ENCODE measurements at places on chromosomes 4 and X. TPM values are rescaled to one million over a fixed set of nuclear protein-coding genes. Genes with fewer than 3 reads are reported as not detected.
A peak's percentile ranks its signal among the peaks of the same experiment; 100 is the strongest.

The PSAPL1 gene
- polyA plus RNA-seq = not detected

The FAM47E gene
- 11.1 TPM for polyA plus RNA-seq

The MAGEB10 gene
- polyA plus RNA-seq = not detected

The PCSK1N gene
- polyA plus RNA-seq = 4.4 TPM

The TMSB15B gene
- 23.9 TPM for polyA plus RNA-seq

DNA sequence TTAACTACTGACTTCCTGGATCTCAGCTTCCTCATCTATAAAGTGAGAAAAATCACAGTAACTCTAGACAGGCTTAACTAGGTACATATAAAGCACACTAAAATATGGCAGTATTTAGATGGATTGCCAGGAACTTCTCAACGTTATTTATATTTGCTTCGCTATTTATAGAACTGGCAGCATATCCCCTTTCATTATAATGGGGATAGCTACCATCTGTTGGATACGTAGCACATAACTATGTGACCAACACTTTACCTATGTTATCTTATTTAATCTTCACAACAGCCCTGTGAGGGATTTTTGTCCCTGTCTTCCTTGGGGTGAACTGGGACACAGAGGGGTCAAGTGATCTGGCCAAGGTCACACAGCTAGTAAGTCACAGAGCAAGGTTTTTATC is 64.6 kb downstream of the ENPEP start:
- peak; percentile 14 for DNase-seq

GRCh38 chrX:17053502-17053901 is 107.0 kb downstream of the REPS2 start:
- no peak for DNase-seq

DNA sequence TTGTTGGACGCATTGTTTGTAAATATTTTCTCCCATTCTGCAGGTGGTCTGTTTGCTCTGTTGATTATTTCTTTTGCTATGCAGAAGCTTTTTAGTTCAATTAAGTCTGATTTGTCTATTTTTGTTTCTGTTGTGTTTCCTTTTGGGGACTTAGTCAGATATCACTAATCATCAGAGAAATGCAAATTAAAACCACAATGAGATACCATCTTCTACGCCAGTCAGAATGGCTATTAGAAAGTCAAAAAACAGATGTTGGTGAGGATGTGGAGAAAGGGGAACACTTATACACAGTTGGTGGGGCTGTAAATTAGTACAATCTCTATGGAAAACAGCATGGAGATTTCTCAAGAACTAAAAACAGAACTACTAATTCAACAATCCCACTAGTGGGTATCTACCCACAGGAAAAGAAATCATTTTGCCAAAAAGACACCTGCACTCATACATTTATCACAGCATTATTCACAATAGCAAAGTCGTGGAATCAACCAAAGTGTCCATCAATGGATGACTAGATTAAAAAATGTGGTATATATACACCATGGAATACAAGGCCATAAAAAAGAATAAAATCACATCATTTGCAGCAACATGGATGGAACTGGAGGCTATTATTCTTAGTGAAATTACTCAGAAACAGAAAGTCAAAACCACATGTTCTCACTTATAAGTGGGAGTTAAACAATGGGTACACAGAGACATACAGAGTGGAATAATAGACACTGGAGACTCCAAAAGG is 8.1 kb downstream of the COQ2 start:
- no peak for DNase-seq

GRCh38 chrX:115503099-115503498 is 57.9 kb upstream of the PLS3 start:
- DNase-seq = no peak

- no peak for DNase-seq
These were observed 57.6 kb downstream of the SHISA3 start for GRCh38 chr4:42454755-42455420.

GRCh38 chr4:182286035-182286434 is 42.8 kb downstream of the TENM3 start:
- DNase-seq = no peak

- DNase-seq = no peak
These were observed 29.9 kb upstream of the PJA1 start for GRCh38 chrX:69195192-69195591.

GRCh38 chrX:75149654-75150053 is 6.4 kb downstream of the ABCB7 start:
- no peak for DNase-seq

- DNase-seq = no peak
These were observed 165.8 kb upstream of the CYSLTR1 start for GRCh38 chrX:78493180-78493579.

DNA sequence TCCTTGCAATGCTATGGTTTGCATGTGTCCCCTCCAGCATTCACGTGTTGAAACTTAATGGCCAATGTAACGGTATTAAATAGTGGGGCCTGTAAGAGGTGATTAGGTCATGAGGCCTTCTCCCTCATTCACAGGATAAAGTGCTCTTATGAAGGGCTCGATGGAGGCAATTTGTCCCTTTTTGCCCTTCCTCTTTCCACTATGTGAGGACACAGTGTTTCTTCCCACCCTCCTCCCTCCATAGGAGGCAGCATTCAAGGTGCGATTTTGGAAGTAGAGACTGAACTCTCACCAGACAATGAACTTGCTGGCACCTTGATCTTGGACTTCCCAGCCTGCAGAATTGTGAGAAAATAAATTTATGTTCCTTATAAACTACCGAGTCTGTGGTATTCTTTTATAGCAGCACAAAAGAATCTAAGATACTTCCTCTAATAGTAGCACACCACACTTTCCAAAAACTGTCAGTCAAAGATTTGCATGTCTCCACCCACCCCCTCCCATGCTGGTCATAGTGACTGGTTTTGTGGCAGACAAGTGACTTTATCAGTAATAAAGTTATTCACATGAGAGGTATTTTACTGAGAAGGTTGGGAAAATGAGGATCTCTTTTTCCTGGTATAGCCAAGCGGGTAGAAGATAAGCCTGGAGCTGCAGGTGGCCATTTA is 113.5 kb upstream of the TTC29 start:
- DNase-seq = no peak

- no peak for DNase-seq
These were observed 126.9 kb upstream of the VEGFC start for GRCh38 chr4:176919631-176920030.

DNA sequence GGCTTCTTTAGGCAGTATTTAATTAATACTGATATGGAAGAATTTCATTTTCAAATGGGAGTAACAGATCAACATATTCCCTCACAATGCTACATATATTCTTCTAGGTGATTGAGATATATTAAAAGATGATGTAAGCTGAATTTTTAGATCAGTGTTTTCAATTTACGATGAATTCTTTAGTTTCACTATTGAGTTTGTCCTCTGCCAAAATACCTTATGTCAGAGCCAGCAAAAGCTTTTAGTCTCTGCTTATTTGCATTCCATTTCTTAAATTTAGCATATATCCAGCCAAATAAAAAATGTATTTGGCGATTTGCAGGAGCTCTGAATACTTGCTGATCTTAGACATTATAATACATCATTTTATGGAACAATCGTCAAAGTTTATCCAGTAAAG is 144.3 kb downstream of the MOSPD2 start:
- DNase-seq = no peak

DNA sequence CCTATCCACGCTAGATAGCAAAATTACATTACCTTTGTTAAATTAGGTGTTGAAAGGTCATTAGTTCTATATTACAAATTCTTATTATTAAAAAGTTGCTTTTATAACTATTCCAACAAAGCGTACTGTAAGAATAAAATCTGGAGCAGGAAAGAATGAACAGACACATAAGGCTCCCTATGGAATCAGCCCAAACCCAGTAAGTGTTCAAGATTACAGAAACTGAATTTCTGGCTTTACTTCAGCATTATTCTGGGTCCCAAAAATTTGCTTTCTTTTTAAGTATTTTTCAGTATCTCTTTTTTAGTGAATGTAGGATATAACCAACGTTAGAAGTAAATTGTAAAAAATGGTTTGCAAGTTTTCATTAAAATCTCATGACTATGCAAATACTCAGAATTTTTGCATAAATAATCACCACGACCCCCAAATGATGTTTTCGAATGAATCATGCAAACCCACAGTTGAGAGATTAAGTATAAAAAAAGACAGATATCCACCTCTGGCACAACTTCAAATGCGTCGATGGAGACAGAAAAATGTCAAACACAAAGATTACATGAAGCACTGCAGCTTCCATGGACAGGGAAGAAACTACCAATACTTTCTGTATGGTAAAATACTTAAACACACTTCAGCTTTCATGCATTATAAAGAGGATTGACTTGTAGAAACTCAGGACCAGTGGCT is 238.5 kb downstream of the RASL11B start:
- DNase-seq = no peak

GRCh38 chr4:26984896-26985295 is 124.3 kb downstream of the STIM2 start:
- no peak for DNase-seq

DNA sequence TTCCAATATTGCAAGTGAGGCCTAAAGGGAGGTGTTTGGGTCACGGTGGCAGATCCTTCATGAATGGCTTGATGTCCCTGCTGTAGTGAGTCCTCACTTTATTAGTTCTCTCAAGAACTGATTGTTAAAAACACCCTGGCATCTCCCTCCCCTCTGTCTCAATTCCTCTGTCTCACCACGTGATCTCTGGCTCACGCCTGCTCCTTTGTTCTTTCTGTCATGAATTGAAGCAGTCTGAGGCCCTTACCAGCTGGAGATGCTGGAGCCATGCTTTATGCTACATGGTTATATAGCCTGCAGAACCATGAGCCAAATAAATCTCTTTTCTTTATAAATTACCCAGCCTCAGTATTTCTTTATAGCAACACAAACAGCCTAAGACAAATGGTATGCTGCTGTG is 980.7 kb upstream of the GRIA3 start:
- DNase-seq = no peak

DNA sequence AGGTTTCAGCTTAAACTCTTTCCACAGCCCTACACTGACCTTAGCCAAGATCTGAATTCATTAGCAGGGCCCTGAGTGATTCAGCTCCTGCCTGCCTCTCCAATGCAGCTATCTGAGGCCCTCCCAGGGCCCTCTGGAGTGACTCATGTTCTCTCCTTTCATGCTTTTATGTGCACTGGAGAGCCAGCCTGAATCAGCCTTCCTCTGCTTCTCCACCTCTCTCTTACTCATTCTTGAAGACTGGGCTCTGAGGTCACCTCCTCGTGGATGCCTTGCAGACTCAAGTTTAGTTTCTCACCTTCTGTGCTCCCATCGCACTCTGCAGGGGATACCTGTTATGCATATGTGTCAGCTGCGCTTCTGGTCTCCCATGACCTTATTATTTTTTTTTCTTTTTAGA is 3.1 kb upstream of the OCIAD2 start:
- no peak for DNase-seq

- DNase-seq = no peak
These were observed 97.6 kb downstream of the SH3KBP1 start for GRCh38 chrX:19789782-19790181.

- no peak for DNase-seq
These were observed 39.5 kb downstream of the TMEM165 start for GRCh38 chr4:55435141-55435841.

DNA sequence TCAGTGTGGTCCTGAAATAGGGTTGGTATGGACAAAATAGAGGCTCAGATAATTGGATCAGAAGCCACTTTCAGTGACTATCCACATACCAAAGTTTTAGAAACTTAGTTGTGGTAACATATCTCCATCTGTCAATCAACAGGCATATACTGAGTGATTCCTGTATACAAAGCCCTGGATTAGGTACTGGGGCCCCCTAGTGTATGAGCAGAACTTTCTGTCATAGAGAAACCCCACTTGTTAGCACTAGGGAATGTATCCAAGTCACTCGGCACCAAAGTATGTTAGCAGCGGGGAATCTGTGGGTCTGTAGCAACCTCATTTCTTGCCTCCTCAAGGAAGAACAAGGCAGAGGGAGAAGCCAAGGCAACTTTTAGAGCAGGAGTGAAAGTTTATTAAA is 50.7 kb downstream of the MAP7D3 start:
- DNase-seq = no peak

DNA sequence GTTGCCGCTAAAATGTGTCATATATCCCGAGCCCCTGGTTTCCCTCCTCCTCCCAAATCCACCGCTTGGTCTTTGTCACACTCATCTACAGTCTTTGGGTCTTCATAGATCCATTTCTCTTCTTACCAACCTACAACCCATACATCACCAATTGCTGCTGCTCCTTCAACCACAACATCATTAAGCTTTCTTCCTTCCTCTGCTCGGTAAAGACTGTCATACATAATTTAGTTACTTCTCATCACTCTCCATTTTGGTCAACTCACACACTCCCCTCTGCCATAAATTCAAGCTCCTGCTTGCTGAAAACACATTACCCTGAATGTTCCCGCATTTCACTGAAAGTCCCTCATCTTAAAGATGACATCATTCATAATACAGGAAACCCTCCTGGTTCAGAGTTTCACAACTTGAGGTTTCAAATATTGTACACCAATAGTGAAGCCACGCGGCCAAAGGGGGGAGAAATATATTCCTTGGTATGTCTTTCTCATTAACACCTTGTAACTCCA is 1.7 kb upstream of the DCTD start:
- DNase-seq = no peak

- DNase-seq = no peak
These were observed 45.2 kb upstream of the MAGED4 start for GRCh38 chrX:52139545-52139895.

GRCh38 chrX:32480019-32480418 is 731.3 kb downstream of the DMD start:
- no peak for DNase-seq

DNA sequence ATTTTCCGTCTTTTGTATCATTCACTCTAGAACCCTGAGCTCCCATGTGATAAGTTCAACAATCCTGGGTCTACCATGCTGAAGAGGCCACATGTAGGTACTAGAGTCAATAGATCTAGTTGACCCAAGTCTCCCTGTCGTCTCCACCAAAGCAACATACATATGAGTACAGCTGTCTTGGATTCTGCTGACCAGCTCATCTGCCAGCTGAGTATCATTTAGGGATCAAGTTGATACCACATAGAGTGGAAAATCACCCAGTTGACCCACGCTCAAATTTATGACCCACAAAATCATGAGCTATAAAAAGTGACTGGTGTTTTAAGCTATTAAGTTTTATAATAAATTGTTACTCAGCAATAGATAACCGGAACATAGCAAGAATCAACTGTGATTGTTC is 61.8 kb downstream of the DMD start:
- no peak for DNase-seq

DNA sequence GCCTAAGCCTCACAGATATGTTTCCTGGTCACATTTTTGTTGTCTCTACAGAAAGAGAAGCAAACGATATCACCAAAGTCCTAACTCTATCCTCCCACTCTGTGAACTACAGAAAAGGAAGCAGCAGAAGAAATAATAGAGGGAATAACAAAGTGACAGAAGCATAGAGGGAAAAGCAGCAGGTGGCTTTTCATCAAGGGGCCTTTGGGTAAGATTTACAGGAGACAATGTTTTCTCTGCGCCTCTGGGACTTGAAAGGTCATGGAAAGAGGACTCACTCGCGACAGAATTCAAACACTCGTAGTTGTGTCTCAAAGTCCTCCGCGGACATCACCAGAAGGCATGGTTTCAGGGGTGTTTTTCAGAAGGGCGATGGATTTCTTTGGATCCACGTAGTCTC is 66.1 kb downstream of the SORBS2 start:
- DNase-seq = no peak

GRCh38 chrX:95058815-95059214 is 1384.8 kb downstream of the FAM133A start:
- DNase-seq = no peak
